Cerebellum (tissue), 4 donors: ENCODE measurements at places on chromosomes 7 and 10. TPM values are rescaled to one million over a fixed set of nuclear protein-coding genes. Genes with fewer than 3 reads are reported as not detected.

GRCh38 chr10:43453266-43453831 is 16.4 kb downstream of the ZNF487 start:
- no peak for DNase-seq

TRIM73 gene
- 8.5 TPM for total RNA-seq

ZMYND11 gene
- 80.3 TPM for total RNA-seq

GRCh38 chr7:18890885-18891621 is 226.4 kb downstream of the TWIST1 start:
- DNase-seq: no peak

CASP7 gene
- 4.8 TPM for total RNA-seq

TRIL gene
- 24.3 TPM for total RNA-seq

GRCh38 chr10:110138197-110138812 is 69.1 kb upstream of the MXI1 start:
- peak; percentile 62 for DNase-seq

CLDN4 gene
- total RNA-seq: 2.7 TPM

DNA sequence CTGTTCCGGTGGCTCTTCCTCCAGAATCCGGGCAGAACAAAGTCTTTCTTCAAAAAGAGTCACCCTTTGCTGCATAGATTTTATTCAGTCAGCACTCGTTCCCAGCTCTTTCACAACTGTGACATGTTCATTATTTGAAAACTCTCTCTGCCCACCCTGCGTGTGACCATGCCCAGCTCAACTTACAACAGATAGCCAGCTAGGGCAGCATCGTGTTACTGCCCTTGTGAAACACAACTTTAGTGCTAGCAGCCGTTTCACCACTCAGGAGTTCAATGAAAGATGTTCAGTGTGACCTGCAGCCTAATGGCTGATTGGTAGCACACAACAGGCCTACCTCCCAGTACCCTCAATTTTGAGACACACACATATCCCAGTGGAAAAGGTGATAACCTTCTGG is 57.9 kb downstream of the ZNF438 start:
- DNase-seq: no peak

- no peak for DNase-seq
These were observed 904.6 kb upstream of the LRRN3 start for GRCh38 chr7:110186334-110186733.
